ENCODE measurements at places on chromosomes 13 and 19.

GRCh38 chr13:83845106-83845505 lies 37.2 kb downstream of the SLITRK1 start:
- peak; percentile 33 for DNase-seq

- DNase-seq: no peak
Observed at GRCh38 chr19:11534948-11535347, 3.7 kb upstream of the CNN1 start.

DNA sequence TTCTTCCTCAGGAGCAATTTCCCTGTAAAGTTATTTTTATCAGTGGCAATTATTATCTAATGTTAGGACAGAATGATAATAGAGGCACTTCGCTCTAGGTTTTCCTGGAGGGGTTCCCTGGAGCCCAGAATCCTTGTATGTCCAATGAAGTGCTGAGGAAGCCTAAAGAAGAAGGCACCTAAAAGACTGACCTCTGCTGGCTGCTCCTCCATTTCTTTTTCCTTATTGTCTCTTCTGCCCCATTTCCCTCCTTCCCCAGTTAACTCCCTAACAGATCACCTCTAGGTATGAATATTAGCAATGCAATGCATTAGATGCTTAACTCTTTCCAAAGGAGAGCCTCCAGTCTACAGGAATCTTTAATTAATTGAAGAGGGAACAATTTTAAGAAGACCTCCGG lies 985.4 kb downstream of the DIAPH3 start:
- no peak for DNase-seq

- DNase-seq: no peak
Observed at GRCh38 chr13:111215081-111216047, 100.3 kb downstream of the ARHGEF7 start.

GRCh38 chr13:24650161-24650560 lies 30.0 kb upstream of the ATP12A start:
- DNase-seq: peak; percentile 15

GRCh38 chr13:44403461-44404056 lies 29.9 kb downstream of the SERP2 start:
- DNase-seq: no peak

DNA sequence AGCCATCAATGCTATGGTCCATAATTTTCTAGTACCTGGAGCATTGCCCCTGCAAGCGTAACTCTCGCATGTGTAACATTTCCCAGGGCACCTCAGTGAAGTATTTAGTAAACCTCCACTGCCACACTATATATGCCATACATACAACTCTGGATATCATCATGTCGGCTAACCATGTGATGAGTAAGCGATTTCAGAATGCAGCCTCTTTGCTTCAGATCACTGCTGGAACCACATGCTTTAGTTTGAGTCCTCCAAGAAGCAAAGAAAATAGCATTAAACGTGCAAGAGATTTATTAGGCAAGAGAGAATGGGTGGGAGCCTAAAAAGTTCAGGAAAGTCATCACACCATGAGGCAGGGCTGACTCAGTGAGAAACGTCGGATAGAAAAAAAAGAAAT lies 635.6 kb upstream of the SLITRK5 start:
- no peak for DNase-seq

- DNase-seq: no peak
Observed at GRCh38 chr13:24663586-24663985, 16.6 kb upstream of the ATP12A start.

DNA sequence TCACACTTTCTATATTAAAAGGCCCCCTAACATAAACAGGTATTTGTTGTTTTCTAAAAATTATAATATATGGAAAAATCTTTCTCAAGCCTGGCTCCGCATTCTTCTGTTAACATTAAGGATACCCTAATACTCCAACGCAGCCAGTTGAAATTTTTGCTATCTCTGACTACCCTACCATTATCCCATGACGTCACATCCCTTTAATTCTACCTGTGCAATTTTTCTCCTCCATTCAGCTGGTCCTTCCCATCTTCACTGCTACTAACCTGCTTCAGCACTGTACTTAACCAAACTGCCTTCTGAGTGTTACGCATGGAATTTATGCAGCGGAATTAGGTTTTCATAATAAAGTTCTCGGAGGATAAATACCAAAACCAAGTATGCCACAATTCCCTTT lies 1.0 kb downstream of the MRPS31 start:
- DNase-seq: no peak

DNA sequence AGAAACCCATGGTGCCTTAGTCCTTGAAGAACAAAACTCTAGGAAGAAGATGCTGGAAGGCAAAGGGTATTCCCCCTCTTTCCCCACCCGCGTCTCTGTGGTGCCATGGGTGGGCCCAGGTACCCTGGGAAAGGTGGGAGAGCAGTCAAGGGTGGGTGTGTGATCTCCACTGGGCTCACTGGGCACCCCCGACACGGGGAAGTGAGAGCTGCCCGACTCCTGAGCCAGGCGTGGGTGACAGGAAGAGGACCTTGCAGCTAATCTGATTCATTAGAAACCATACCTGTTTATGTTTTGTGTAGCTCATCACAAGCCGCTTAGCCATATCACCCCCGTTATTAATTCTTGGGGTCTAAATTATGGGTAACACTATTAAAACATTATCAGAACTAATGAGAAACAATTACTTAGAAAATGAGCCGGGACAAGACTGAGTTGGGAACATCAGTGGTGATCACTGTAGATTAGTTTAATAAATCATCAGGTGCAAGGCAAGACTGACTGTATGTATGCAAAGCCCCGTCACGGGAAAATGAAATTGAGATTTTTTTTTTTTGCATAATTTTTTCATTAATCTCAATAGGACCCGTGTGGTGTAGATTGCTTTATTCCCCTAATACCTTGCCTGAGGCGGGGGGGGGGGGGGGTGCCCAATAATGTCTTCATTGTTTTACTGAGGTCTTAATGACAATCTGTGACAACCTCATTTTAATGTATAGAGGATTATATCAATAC lies 77.3 kb downstream of the ZIC5 start:
- no peak for DNase-seq

DNA sequence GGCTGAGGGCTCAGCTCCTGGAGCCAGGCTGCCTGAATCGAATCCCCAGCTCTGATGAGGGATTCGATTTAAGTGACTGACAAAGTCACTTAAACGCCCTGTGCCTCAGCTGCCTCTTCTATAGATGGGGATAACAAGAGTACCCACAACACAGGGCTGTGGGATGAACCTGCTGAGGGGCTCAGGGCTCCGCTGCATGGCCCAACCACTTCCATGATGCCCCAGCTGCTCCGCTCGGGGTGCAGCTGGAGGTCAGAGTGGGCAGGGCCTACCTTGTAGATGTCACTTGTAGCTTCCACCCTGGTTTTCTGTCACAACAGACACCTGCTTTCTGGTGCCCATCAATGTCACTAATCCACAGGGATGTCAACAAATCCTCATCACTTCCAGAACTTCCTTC lies 39.2 kb downstream of the STK24 start:
- no peak for DNase-seq

GRCh38 chr13:68490594-68490993 lies 1260.5 kb upstream of the PCDH9 start:
- DNase-seq: no peak

DNA sequence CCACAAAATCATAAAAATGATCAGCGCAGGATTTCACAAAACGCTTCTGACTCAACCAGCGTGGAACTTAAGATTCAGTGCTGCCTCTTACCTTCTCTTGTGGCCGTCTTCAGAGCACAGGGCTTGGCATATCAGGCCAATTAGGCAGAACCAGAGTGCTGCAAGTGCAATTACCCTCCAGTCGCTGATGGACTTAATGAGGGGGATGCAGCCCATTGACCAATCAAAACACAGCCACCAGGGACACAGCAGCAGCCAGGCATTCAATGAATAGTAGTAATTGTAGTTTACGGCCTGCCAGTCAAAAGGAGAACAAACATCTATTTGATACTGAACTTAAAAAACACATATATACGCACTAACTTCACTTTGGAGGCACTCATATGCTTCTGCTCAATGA lies 38.2 kb downstream of the TMTC4 start:
- no peak for DNase-seq

GRCh38 chr13:85420136-85420535 lies 379.1 kb downstream of the SLITRK6 start:
- no peak for DNase-seq

- DNase-seq: peak; percentile 26
Observed at GRCh38 chr13:36131222-36131930, at the start of gene DCLK1. TSS of gene DCLK1 (minus strand) at chr13:36131382.

- no peak for DNase-seq
Observed at GRCh38 chr13:102593466-102593865, 3.3 kb upstream of the TPP2 start.

DNA sequence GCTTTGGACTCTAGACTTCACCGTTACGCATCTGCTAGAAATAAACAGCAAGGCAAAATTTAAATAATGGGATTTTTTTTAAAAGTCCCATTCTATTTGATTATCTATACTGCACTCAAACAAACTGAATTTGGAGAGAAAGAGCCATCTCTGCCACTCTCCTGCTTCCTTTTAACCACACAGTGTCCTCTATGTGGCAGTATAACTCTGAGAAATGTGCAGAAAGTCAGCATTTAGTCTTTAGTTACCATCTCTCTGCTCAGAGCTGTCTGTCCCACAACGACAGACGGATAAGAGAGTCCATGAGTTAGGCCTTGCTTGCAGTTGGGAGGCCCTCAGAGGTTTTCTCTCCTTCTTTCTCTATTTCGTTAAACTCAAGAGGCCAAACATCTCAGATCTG lies 21.2 kb downstream of the CCNA1 start:
- DNase-seq: no peak

DNA sequence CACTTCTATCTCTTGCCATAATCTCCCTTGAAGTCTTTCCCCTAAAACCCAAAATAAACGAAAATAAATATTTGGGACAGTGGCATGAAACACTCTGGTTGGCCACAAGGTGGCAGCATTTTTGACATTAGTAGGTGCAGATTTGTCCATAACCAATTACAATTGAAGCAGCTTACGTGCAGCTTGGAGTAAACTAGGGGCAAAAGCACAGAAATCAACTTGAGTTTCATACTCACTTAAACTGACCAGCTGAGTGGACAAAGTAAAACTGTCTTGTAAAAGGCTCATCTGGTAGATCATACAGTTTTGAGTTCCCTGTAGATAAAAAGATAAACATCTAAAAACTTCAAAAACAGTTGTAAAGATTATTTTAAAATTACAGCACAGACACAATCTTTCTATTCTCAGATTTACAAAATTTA lies 18.8 kb downstream of the PDCD5 start:
- DNase-seq: peak; percentile 47

DNA sequence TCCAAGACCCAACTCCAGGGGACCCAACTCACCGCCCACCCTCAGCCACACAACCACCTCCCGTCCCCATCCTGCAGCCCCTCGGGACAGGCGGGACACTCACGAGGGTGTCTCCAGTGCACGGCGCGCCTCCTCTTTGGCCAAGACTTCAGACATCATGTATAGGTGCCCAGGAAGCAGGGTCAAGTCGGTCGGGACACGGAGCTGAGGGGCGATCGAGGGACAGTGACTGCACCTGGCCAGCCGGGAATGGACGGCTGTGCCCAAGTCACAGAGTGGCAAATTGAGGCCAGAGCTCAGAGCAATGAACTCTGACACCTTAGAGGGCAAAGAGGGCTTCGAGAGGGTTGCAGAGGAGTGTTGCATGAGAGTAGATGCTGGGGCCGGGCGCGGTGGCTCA lies 8.8 kb downstream of the STAP2 start:
- DNase-seq: no peak

DNA sequence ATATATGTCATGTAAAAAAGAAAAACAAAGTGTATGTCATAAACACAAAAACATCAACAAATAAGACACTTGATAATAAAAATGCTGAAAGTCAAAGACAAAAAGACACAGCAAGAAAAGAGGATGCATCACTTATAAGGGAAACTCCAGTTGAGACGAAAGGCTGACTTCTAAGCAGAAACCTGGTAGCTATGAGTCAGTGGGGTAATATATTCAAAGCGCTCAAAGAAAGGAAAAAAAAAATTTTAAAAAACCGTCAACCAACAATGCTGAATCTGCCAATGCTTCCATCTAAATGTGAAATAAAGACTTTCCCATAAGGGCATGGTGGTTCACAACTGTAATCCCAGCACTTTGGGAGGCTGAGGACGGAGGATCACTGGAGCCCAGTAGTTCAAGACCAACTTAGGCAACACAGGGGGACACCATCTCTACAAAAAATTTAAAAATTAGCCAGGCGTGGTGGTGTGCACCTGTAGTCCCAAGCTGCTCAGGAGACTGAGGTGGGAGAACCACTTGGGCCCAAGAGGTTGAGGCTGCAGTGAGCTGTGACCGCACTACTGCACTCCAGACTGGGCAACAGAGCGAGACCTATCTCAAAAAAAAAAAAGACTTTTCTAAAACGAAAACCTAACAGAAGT lies 24.0 kb downstream of the USP12 start:
- no peak for DNase-seq

DNA sequence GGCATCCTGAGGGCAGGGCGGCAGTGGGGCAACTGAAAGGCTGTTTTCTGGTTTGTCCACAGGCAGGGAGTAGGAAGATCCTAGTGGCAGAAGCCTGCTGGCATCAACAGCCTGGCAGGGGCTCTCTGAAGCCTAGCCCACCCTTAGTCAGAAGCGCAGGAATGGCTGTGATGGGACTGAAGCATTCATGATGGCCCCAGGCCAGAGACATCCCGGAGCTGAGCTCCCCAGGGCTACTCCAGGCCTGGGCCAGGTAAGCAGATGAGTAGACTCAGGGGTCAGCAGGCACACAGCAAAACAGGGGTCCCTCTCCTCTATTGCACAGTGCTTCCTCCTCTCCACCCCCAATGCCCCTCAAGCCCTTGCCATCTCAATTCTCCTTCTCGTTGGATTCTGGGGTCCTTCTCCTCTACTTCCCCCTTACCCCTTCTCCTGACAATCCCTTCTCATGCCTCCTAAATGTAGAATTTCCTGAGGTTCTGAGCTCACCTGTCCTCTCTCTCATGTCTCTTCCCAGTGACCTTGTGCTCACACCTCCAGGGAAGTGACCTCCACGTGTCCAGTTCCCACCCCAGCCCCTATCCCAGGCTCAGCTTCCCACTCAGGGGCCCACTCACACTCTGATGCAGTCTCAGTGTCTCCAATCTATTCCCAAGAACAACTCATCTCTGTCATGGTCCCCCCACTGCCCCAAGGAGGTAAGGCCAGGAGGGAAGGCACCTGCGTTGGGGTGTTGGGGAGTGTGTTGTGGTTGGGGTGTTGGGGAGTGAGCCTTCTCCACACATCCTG lies 158.7 kb upstream of the ZNF507 start:
- no peak for DNase-seq
